ENCODE measurements at places on chromosomes 2 and 18. TPM values are rescaled to one million over a fixed set of nuclear protein-coding genes. Genes with fewer than 3 reads are reported as not detected.

ATP9B gene
- 13.8 TPM for total RNA-seq

TLX2 gene
- total RNA-seq = not detected

SEMA4C gene
- total RNA-seq = 28.2 TPM

NLRC4 gene
- total RNA-seq = not detected

MATN3 gene
- 2.9 TPM for total RNA-seq

C2orf66 gene
- total RNA-seq = not detected

STARD6 gene
- not detected for total RNA-seq
